SK-N-SH (cell line): ENCODE measurements at places on chromosomes 5 and 9. TPM values are rescaled to one million over a fixed set of nuclear protein-coding genes. Genes with fewer than 3 reads are reported as not detected.

GRCh38 chr9:128733256-128733655, 9.3 kb upstream of the ZDHHC12 start:
- peak; percentile 82 for DNase-seq

- no peak for DNase-seq
Measured at GRCh38 chr9:110799396-110799795, 130.8 kb downstream of the MUSK start.

DNA sequence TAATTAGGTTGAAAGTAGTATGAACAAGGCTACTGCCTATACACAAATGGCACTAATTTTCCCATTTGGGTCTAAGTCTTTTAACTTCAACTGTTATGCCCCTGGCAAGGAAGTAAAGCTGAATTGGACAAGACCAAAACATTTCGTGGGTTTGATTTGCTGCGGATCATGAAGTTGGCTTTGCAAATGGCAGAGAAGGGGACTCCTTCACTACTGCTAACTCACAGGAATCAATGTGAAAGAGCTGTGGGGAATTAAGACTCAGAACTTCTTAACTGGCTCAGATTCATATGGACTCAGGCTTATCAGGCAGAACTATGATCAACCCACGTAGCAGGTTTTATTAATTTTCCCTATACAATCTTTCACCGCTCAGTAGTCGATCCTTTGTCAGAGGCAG, 73.8 kb upstream of the IFNE start:
- no peak for DNase-seq

- no peak for DNase-seq
Measured at GRCh38 chr9:74309654-74310053, 187.5 kb upstream of the RORB start.

GRCh38 chr9:21974343-21974721, 19.9 kb downstream of the CDKN2A start:
- no peak for DNase-seq

DNA sequence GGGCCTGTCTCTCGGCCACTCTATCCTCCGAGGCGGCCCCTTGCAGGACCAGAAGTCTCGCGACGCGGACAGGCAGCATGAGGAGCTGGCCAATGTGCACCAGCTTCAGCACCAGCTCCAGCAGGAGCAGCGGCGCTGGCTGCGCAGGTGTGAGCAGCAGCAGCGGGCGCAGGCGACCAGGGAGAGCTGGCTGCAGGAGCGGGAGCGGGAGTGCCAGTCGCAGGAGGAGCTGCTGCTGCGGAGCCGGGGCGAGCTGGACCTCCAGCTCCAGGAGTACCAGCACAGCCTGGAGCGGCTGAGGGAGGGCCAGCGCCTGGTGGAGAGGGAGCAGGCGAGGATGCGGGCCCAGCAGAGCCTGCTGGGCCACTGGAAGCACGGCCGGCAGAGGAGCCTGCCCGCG, 283.5 kb downstream of the ARHGEF28 start:
- no peak for DNase-seq

DNA sequence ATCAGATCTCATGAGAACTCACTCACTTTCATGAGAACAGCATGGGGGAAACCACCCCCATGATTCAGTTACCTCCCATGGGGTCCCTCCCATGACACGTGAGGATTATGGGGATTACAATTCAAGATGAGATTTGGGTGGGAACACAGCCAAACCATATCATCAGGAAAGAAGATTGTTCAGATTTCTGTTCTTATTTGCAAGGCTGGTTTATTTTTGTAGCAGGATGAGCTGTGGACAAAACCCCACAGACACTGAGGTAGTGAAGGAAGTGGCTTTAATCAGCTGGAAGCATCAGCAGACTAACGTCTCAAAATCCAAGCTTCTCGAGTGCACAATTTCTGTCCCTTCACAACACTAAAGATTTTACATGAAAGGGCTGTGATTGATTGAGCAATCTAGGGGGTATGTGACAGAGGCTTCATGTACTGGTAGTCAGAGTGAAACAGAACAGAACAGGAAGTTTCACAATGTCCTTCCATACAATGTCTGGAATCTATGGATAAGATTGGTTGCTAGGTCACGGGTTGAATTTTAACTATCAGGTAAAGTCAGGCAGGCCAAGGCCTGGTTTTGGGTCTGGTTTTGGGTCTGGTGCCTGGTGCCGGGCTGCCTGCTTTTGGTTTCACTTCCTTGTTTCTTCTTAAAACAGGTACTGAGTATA, 91.3 kb upstream of the ZNF366 start:
- no peak for DNase-seq

- DNase-seq, result no peak
Measured at GRCh38 chr5:139094154-139095131, 103.7 kb downstream of the SIL1 start.

GRCh38 chr5:158473016-158473635, 614.2 kb upstream of the CLINT1 start:
- DNase-seq, result no peak

DNA sequence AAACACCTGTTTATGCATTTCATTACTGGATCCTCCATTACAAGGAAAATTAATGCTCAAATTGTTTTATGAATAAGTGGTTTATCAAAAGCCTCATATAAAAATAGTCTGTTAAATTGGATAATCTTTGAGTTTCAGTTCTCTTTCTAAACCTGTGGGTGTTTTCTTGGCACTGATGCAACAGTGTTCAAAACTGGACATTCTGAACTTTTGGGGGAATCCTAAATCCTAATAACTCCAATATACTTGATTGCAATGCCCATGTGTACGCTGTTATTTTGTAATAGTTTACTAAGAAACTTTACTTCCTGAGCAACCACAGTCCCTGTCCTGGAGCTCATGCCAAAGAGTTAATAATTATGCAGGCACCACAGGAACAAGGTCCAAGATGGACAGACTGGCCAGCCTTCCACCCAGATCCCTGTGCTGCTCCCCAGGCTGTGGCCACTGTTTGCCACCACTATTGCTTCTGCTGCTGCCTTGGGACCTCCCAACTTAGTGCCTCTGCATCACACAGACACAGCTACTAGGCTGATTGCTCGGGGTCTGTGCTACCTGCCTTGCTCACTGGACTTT, 14.0 kb downstream of the IRGM start:
- no peak for DNase-seq

Gene SLC36A3
- polyA plus RNA-seq, result not detected in 2 replicates

DNA sequence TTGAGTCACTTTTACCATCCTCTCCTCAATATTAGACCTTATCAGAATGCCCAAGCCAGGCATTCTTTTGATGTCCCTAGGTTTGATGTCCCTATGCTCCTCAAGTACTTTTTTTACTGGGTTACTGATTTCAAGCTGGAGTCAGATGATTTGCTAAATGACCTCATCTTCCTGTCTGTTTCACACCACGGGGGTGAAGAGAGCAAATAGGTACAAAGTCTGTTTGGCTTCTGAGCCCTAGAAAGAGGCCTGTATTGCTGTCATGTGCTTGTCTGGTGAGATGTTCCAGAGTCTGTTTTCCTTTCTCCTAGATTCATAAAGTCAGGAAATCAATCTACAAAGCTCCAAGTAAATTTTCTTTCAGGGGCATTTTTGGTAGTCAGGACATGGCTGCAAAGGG, 12.7 kb upstream of the DAB2 start:
- DNase-seq, result no peak

- peak; percentile 8 for DNase-seq
Measured at GRCh38 chr9:93894691-93895079, 60.5 kb downstream of the BARX1 start.

Gene PDE8B
- polyA plus RNA-seq, result not detected in 2 replicates

DNA sequence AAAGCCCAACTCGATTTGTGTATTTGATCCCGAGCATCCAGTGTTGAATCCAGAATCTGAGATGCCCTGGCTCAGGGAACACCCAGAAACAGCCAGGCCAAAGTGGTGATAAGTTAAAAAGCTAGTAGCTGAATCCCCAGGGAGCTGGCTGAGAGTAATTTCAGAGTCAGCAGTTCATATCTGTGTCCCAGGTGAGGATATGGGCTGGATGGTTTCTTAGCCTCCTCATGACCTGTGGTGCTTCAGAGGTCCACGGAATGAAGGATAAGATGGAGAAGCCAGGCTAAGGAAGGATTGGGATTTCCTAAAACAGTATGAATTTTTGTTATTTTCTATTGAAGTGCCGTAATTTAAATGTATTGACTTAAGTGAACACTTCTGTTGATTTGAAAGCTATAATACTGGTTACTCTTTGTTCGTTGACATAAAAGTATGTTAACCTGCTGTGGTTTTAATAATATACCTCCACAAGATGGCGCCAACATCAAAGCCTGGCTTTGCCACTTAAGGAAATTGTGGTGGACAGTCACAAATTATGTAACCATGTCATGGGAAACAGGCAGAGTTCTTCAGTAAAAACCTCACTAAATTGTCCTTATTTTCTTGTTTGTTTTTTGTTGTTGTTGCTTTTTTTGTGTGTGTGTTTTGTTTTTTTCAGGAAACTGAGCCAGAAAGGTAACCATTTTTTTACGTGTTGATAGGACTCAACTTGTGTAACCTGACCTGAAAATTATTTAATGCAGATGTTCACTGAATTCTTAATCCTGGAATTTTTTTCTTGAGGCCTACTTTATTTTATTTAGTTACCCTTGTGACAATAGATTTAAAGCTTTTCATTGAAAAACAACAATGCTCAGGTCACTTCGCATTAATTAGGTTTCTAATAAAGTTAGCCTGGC, 11.4 kb downstream of the MTAP start:
- peak; percentile 52 for DNase-seq

DNA sequence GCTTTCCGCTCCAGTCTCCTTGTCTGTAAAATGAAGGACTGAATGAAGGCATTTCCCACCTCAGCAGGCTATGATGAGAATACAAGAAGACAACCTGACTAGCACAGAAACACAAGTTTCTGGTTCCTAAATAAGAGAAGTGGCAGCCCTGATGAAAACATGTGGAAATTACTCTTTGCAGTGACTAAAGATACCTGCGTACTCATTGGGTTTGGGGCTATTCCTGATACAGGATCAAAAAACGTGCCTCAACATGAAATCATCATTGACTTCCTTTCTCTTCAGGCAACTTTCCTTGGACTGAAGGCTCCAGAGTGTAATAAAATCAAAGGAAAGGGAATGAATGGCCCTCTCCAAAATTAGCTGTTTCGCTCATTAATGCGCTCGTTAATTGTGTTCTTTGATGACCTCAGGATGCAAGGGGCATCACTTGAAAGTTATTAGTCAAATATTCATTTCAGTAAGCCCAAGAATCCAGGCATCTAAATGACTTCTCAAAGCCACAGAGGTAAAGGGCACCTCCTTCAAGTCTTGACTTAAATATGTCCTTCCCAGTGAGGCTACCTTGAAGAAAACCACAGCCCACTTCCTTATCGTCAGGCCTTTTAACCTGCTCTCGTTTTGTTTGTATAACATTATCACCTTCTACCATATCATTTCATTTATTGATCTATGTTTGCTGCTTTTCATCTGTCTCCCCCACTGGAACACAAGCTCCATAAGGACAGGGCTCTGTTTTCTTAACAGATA, 68.9 kb downstream of the RASEF start:
- no peak for DNase-seq

DNA sequence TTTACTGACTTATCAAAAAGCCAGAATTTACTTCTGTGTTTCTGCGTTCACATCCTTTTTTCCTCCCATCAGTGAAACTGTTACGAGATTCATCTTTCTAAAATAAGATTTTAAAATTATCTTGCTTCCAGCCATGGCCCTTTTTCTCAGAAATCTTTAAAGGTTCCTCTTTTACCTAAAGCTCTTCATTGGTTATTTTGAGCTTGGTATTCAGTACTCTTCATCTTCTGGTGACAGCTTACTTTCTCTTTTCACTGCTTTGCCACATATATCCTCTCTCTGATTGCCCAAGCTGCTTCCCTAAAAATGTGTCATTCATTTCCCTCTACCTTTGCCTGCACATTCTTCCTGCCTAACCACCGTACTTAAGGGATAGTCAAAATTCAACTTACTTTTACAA, 32.3 kb downstream of the TGFBR1 start:
- DNase-seq, result no peak

- DNase-seq, result no peak
Measured at GRCh38 chr9:19216466-19216865, 14.0 kb upstream of the DENND4C start.

- DNase-seq, result no peak
Measured at GRCh38 chr5:23494558-23494957, 12.9 kb upstream of the PRDM9 start.

Gene SLC34A1
- 0.03 TPM in 1 of 2 replicates, not detected in the other for polyA plus RNA-seq

GRCh38 chr5:180215783-180216630, 7.0 kb upstream of the RASGEF1C start:
- DNase-seq, result no peak

Gene PTPN3
- 7.5 and 7.8 TPM in 2 replicates for polyA plus RNA-seq

Gene MYO10
- polyA plus RNA-seq, result 8.1 and 8.7 TPM in 2 replicates

GRCh38 chr5:435961-436640, 6.9 kb upstream of the EXOC3 start:
- peak; percentile 61 for DNase-seq

Gene C5orf52
- not detected in 2 replicates for polyA plus RNA-seq

DNA sequence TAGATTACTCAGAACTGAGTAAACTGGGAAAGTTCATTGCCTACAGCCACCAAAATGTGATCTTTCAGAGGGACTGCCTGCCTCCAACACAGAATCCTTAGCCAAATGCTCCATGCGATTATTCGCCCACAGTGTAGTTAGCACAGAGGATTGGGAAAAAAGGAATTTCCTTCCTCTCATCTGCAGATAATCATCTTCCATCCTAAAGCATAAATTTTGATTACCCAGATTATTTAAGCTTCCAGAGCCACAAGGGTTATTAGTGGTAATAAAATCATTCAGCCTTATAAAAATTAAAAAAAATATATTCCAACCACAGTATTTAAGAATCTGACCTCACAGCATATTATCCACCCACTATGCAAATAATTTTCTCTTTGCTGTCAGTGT, 285.3 kb upstream of the GRAMD2B start:
- no peak for DNase-seq

Gene SPINK6
- not detected in 2 replicates for polyA plus RNA-seq

- DNase-seq, result no peak
Measured at GRCh38 chr5:21910731-21911130, 942.4 kb downstream of the CDH12 start.

GRCh38 chr5:16880547-16880946, 55.5 kb downstream of the MYO10 start:
- no peak for DNase-seq

Gene MARCOL
- polyA plus RNA-seq, result not detected in 2 replicates

- DNase-seq, result peak; percentile 56
Measured at GRCh38 chr5:98827161-98827560, 53.7 kb downstream of the RGMB start.

- no peak for DNase-seq
Measured at GRCh38 chr9:75000835-75001234, 27.3 kb downstream of the CARNMT1 start.

GRCh38 chr5:60993875-60994571, 49.0 kb downstream of the NDUFAF2 start:
- no peak for DNase-seq

Gene LAMC3
- polyA plus RNA-seq, result 0.06 and 0.07 TPM in 2 replicates

DNA sequence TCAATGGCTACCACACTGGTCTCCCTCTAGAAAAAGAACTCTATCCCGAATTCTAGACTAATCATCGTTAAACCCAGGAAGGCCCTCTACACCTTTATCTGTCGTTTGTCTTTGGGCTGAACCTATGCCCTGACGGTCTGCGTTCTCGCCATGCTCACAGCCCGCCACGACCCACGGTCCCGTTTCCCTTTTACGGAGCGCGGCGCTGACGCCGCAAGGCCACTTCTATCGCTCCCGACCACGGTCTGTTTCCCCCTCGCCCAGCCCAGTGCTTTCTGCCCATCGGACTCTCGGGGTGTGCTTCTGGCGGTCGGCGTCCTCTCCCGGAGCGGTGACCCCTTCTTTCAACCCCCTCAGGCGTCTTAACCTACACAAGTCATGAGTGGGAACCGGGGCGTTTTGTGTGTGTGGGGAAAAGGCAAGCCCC, 974 bp downstream of the C9orf40 start:
- peak; percentile 60 for DNase-seq

Gene SLC6A19
- not detected in 2 replicates for polyA plus RNA-seq

Gene SLC36A2
- not detected in 2 replicates for polyA plus RNA-seq
